ENCODE measurements at places on chromosomes 5 and 9.

- no peak for DNase-seq
These were observed 12.3 kb upstream of the FCHSD1 start for GRCh38 chr5:141663506-141663905.

- peak; percentile 13 for DNase-seq
These were observed 73.1 kb downstream of the DIRAS2 start for GRCh38 chr9:90569511-90569910.

DNA sequence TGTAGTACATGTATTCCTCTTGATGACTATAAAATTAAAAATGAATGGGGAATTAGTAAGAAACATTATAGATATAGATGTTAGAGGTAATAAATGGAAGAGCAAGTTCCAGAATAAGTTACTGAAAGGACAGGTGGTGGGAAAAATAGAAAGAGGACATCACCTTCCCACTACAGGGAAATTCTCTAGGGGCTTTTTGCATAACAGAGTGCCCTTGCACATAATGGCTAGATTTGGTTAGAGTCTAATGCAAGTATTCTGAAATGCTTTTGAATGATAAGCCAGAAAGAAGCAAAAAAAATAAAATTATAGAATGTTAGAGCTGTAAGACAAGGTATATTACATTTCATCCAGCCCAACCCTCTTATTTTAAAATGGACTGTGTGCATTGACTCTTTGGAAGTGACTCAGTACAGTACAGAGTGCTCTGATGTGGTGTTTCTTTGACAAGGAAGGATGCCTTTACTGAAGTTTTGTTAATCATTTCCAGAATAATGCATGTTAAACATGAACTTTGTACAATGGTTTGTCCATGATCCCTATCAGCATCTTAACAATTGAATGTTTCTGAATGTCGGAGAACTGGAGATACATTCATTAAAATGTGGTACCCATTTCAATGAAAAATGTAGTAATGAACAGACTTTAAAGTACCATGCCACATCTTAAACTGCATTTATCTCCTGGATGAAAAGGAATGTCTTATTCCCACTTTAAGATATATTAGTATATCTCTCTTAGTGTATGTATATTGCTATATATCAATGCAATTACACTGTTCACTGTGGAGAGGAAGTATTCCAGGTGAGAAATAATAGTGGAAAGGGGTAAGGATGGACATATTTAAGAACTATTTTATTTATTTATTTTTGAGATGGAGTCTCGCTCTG, 391.1 kb downstream of the ADGRV1 start:
- no peak for DNase-seq

DNA sequence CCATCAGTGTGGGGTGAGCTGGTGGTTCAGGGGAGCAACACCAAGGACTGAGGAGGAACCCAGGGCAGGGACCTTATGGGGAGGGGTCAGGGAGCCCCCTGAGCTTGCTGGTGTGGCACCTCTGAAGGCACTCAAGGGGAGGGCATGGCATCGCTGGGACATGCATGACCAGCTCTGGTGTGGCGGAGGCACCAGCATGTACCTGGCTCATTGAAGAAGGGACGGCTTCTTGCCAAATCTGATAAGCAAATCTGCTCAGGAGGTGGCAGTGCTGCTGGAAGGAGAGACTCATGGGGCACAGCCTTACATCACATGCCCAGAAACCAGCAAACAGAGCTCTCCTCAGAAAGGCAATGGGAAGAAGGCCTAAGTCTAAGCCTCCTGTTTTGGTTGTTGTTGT, 421.8 kb downstream of the SEMA5A start:
- DNase-seq = no peak

DNA sequence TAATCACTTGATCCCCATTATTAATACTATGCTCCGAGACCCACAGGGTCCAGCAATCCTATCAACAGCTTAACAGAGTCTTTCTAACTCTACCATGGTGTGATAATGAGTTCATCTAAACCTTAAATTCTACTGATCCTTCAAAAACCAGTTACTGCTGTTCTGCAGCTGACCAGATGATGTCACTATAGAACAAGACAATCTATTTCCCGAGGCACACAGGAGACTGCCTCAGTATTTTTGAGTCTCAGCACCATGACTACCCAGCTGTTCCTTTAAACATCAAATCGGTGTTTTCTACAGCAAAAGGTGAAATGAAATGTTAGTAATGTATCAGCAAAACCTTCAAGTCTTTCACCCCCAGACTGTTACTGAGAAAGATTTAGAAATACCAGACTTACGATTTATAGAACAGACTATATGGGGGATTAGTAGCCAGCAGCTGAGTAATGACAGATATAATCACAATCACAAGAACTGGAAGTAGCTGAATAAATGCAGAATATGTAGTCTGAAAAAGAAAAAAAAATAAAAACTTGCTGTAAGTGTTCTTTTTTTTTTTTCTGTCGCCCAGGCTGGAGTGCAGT, 16.9 kb downstream of the DNAJC18 start:
- DNase-seq = no peak

- DNase-seq = peak; percentile 20
These were observed 315.5 kb downstream of the TRPM3 start for GRCh38 chr9:70805949-70806348.

DNA sequence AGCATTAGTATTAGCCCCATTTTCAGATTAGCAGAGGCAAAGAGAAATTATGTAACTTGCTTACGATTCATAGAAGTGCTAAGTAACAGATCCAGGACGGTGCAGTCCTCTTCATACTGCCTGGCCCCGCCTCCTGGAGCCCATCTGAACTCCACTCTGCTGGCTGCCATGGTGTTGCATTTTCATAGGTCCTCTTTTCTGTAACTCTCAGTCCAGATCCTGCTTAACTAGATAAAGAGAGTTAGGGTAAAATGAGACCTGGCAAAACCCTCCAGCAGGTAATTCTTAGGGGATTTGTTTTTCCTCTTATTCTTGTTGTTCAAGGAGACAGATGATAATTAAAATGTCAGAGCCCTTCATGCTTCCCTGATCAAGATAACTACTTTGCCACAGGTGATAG, 135.1 kb upstream of the EFNA5 start:
- peak; percentile 67 for DNase-seq

GRCh38 chr9:128493424-128493823, 11.1 kb upstream of the GLE1 start:
- DNase-seq = no peak

GRCh38 chr5:68500813-68501212, 285.3 kb downstream of the PIK3R1 start:
- DNase-seq = no peak

DNA sequence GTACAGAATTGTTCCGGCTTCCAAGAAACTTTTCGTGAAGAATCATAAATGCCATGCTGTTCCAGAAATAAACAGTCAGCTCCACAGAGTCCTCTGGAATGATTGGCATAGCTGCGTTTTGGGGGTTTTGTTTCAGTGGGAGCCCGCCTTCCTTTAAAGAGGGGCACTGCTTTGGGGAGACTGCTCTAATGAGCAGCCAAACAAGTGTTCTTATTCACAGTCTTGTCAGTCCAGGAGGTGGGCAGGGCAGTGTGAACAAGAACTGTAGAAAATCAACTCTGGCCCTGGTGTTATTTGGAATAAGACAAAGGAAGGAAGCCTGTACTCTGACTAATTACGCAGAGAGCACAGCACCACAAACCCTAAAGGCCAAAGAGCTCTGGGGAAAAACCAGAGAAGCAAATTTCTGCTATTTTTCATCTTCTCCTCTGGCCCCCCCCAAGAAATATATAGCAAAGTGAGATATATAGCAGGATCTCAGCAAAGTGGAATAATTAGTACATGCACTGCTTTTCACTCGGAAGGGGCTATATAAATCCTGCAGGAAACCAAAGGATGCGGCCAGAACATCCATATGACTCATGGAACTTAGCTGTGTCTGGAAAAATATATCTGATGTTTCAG, 92.9 kb downstream of the GLDC start:
- no peak for DNase-seq

GRCh38 chr5:32109236-32109635, 64.9 kb downstream of the GOLPH3 start:
- DNase-seq = no peak

GRCh38 chr9:100308965-100309564, 43.7 kb downstream of the TEX10 start:
- DNase-seq = no peak

DNA sequence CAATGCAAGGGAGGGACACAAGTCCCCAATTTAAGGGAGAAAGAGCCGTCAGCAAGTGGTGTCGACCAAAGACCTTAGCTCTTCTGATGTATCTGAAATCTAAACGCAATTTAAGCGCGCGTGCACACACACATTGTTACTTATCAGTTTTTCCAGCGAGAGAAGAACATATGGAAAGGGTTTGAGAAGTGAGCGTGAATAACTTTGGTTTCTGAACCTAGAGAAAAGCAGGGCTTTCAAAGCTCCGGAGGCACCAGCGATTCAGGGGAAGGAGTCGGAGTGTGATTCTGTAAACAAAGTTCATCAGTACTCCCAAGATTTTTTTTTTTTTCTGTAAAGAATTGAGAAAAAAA, 191.8 kb downstream of the MEF2C start:
- no peak for DNase-seq

DNA sequence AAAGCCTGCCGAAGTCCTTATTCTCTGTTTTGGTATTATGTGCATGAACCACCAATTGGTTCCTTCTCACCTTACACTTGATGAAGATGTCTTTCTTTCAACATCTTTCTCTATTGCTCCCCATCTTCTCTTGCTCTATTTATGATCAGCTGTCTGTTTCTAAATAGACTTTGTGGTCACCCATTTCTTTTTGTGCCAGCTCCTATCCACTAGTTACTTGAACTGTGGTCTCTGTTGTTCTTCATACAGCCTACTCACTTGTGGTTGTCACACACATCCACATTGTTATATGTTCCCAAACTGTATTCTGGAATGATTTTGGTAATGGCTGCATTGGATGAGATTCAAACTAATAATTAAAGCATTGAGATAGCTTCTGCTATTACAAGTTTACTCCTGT, 11.4 kb downstream of the VCAN start:
- no peak for DNase-seq

DNA sequence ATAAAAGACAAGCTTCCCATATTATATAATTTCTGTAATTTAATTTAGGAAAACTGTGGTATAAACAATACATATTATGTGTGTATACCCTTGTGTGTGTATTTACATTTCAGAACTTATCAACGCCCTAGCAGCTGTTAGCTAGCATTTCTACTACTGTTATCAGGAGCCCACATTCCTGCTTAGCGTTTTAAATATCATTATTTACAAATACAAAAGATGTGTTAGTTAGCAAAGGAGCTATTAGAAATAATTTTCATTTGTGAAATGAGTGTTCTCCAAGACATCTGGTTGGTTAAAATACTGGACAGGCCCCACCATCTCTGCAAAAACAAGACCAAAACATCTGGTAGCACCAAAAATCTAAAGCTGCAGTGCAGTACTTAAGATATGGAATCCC, 48.0 kb downstream of the EPB41L4A start:
- DNase-seq = no peak

DNA sequence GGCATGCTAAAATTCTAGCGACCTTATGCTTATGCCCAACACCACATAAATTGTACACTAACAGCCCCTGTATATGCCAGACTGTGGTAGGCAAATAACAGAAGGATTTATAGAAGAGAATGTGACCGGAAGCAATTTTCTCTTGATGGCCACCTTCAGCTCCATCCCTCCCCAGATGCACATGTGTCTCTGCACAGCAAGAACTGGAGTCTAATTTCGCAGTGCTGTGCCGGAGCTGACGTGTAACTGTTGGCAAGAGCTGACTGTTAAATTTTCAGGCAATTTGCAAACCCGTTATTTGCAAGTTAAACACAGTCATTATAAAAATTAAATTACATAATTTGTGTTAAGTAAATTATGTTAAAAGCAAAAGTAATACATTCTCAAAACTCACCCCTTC, 48.4 kb downstream of the PCA3 start:
- DNase-seq = no peak

- DNase-seq = no peak
These were observed 183.1 kb upstream of the S1PR3 start for GRCh38 chr9:88808019-88808656.

DNA sequence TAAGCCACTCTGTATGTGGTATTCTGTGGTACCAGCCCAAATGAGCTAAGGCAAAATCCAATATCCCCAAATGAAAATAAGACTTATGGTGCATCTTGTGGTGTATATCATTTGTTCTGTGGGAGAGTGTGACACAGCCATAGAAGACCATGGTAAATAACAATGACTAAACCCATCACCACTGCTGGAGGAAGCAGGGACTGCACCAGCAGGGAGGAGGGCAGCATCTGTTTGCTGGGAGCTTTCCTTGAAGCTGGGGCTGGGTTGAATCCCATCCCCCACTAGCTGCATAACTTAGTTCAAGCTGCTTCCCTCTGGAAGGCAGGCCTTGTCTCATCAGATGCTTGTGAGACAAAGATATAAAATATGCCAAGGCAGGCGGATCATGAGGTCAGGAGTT, 14.2 kb downstream of the GADD45G start:
- DNase-seq = no peak

DNA sequence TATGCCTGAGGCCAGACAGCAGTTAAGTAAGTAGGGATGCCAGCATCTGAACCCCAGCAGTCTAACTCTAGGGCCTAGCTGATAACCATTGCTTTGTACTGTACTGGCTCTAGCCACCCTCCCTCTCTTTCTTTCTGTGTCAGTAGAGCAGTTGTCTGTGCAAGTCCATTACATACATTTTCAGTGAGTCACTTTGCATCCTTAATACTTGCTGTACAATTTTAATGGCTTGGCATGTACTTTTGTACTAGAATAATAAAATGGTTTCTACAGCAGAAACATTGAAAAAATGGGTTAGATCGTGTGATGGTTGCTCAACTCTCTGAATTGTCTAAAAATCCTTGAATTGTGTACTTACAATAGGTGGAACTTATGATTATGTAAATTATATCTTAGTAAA, 1.5 kb upstream of the TTC39B start:
- DNase-seq = no peak

DNA sequence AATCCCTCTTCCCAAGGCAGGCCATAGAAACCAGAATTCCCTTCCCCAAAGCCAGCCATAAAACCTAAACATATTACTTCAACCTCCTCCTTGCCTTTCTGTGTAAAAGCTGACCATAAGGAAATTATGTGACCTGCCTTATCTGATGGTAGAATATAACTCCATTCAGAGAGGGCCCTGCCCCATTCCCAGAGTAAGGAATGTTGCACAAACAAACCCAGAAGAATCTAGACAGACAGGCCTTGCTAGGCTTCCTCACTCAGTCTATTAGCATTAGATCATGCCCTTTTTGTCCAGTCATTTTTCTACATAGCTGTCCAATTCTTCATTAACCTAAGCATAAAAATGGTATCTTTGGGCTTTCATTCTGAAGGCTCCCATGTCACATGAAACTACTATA, 17.8 kb upstream of the IFNB1 start:
- DNase-seq = no peak

- no peak for DNase-seq
These were observed 17.6 kb downstream of the SLCO6A1 start for GRCh38 chr5:102481054-102481715.

DNA sequence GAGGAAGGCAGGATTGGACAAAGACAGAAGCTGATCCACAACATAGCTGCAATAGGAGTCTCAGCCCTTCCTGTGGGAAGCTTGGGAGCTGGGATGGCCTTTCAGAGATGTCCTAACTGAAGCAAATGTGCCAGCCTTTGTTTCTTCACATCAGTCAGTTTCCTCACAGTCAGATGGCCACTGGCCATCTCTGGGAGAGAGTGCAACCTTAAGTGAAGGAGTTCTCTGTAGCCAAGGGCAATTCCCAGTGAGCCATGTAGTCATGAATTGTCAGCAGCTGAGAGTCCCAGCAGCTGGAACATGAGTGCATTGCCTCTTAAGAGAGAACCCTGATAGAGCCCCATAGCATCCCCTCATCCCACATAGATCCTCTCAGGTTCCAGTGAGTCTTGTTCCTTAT, 89.1 kb upstream of the LIFR start:
- DNase-seq = no peak

GRCh38 chr9:37236822-37237221, 116.4 kb downstream of the ZCCHC7 start:
- DNase-seq = no peak

Data from NCI-H2171 (cell line).